ENCODE measurements at places on chromosomes 16 and 17.
A peak's percentile ranks its signal among the peaks of the same experiment; 100 is the strongest.

DNA sequence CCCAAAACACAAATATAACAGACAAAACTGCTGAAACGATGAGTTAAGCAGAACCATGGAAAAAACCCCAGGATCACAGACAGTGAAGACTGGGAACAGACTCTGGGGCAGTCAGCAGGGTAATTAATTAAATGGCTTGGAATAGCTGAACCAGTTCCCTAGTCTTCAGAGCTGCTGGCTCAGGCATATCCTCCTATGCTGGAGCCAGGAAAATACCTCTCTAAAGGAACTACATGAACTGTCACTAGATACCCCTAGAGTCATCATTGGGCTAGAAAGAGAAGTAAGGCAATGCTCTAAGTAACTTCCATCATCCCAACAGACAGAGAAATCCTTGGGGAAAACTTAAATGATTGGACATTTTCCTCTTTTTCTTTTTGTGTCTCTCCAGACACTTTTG lies 113.0 kb downstream of the STXBP4 start:
- no peak for DNase-seq

GRCh38 chr17:44084131-44084538 lies 13.6 kb downstream of the G6PC3 start:
- no peak for DNase-seq

- DNase-seq, result peak; percentile 87
These were observed at the start of gene CASKIN2 for GRCh38 chr17:75515496-75516254. TSS of gene CASKIN2 (minus strand) at chr17:75515537. CDS start at chr17:75513804, 1,733 bp downstream.

- DNase-seq, result no peak
These were observed 18.7 kb upstream of the ANKRD40CL start for GRCh38 chr17:50785946-50786570.

- no peak for DNase-seq
These were observed 547 bp upstream of the ZNF48 start for GRCh38 chr16:30394592-30395154.

GRCh38 chr16:68342620-68343019 lies 31.8 kb downstream of the PRMT7 start:
- no peak for DNase-seq

DNA sequence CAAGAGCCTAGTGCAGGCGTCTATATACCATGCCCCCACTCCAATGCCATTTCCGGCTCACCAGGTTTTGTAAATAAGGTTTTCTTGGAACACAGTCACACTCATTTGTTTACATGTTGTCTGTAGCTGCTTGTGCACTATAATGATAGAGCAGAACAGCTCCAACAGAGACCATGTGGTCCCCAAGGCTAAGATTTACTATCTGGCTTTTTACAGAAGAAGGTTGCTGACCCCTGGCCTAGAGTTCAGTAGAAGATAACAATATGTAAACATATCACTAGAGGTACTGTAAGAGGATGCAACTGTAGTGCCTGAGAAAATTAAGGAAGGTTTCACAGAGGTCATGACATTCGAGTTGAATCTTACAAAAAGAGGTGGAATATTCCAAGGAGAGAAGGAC lies 66.3 kb downstream of the CACNG1 start:
- no peak for DNase-seq

- no peak for DNase-seq
These were observed 32.9 kb downstream of the KSR1 start for GRCh38 chr17:27489045-27489715.

DNA sequence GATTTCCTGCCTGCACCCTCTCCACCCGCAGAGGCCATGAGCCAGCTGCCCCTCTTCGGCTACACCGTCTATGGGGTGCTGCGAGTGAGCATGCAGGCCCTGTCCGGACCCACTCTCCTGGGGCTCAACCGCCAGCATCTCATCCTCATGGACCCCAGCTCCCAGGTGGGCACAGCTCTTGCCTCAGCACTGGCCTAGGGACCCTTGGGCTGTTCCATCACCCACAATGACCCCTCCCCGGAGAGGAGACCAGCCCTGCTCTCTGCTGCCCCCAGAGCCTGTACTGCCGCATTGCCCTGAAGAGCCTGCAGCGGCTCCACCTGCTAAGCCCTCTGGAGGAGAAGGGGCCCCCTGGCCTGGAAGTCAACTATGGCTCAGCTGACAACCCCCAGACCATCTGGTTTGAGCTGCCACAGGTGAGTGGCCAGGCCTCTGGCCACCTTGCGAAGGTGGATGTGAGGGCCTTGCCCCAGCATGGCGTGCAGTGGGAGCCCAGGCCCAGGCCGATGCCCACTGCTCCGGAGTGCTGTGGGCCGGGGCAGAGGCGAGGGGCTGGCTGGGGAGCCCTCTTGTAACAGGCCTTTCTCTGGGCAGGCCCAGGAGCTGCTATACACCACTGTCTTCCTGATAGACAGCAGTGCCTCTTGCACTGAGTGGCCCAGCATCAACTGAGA lies 7.3 kb upstream of the SMIM5 start:
- DNase-seq, result no peak

DNA sequence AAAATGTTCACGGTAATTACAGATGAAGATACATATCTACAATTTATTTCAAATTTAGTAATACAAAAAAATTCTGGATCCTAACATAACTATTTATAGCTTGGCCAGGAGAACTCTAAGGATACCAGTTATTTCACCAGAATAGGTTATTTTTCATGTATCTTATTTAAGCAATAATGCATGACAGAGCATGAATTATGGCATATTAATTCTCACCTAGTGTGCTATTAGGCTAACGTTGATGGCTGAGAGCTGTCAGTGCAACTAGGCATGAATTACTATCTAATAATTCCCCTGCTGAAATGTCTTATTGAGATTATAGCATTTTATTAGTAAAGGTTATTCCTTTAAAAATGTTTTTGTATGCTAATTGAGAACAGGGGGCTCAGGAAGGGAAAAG lies 44.5 kb downstream of the SALL1 start:
- no peak for DNase-seq

GRCh38 chr17:36066365-36066985 lies 2.4 kb downstream of the CCL18 start:
- no peak for DNase-seq

GRCh38 chr17:3882276-3882675 lies 10.6 kb downstream of the CAMKK1 start:
- DNase-seq, result no peak

DNA sequence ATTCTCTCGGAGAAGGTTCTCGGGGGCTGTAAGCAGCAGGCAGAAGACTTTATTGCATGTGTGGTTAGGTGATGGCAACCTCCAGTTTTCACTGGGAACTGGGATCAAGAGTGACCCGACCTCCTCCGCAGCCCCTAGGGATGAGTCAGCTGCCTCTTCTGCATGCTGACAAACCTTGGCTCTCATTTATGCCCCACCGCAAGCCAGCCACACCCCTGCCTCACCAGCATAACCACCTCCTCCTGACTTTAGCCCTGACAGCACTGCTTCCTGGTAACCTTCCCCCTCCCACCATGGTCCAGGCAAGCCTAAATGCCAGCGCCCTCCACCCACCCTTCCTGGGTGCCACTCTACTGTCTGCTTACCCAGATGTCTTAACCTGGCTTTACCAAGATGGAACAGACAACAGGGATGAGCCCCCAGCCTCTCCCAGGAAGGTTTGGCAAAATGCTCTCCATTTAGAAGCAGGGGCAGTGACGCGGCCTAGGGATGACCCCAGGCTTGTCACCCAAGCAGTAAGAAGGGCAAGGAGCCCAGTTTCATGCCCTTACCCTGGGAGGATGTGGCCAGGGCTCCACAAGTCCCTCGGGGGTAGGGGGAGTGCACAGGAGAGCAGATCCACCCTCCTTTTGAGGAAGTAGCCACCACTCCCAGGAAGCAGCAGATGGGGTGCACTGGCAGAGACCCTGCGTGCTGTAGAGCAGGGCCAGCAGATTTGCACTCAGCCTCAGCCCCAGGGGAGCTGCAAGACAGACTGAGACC lies 73.5 kb downstream of the GOSR1 start:
- no peak for DNase-seq

DNA sequence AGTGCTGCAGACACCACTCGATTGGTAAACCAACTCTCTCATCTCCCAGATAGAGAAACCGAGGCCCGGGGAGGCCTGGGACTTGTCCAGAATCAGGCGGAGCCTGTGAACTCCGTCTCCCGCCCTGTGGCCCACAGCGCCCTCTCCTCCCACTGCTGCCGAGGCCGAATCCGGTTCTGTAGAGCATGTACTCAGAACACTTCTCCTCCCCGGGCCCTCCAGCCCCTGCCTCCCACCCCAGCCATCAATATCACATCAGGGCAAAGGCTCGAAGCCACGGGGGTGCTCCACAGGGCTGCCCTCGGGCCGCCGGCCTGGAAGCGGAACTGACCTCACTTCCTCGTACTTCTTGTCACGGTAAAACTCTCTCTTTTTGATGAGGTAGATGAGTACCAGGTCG lies 13.0 kb downstream of the EMC6 start:
- DNase-seq, result no peak

DNA sequence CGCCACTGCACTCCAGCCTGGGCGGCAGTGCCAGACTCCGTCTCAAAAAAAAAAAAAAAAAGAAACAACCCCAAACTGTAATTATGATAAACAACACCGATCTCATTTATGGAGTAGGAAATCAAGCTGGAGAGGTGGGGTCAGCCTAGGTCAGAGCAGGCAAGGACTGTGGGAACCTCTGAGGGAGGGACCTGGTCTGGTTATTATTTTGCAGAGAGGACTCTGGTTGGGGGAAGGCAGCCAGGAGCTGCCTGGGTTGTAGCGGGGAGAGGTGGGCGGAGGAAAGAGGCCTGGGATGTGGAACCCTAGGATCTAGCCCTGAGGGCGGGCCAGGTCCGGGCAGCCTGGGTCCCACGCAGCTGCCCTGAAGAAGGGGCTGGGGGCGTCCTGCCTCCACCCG lies 10.9 kb upstream of the HS3ST6 start:
- peak; percentile 13 for DNase-seq

GRCh38 chr17:75876190-75876937 lies 2.0 kb downstream of the TRIM47 start:
- no peak for DNase-seq

DNA sequence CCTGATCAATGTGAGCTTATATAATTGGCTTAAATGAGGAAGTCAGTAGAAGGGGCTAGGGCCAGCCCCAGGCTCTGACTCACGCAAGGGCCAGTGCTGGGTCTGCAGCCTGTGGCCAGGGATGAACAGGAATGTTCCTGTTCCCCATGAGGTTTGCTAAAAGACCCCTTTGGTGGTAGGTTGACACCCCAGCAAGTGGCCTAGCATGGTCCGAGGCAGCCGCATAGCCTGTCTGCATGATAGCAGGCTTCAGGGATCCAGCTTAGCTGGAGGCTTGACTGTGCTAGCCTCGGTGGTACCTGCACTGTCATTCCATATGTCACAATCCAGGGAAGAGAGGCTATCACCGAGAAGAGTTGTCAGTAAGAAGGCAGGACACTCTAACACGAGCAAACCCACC lies 23.5 kb downstream of the TRIM25 start:
- DNase-seq, result no peak

DNA sequence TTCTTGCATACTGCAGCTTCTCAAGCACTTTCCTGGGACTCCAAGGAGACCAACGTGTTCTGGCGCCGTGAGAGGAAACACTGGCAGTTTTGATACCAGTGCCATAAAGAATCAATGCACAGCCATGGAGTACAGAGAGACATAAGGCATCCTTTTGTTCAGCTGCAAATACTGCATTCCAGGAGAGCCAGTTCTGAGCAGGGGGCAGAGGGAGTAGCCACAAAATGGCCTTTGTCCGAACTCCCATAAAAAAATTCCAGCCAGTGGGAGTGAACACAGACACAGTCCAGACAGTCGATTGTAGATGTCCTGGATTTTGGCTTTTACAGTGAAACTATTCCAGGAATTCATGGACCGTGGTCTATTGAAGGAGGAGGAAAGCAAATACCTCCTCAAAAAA lies 36.2 kb upstream of the TEKT3 start:
- no peak for DNase-seq

DNA sequence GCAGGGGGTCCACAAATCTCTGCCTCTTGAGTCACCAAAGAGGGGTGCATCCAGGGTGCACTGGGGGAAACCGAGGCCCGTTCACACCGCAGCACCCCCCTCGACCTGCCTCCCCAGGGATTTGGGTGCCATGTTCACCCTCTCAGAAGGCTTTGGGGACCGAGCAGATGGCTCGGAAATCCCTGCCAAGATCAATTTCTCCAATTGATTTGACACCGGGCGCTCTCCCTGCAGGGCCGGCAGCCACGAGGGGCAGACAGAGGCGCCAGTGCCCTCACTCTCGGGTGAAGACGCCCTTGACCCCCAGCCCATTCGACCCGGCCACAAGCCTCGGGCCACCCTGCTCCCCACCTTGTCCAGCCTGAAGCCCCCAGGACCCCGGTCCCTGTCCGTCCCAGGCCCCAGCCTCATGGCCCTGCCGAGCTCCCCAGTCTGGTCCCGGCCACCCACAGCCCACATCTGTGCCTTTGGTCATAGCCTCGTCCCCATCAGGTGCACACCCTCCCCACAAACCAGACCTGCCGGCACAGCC lies 9.3 kb downstream of the SSTR5 start:
- DNase-seq, result no peak

GRCh38 chr16:62194828-62195227 lies 158.6 kb upstream of the CDH8 start:
- no peak for DNase-seq

Data from NCI-H1105 (cell line).